Midbrain (tissue), 1 donor: ENCODE measurements at places on chromosomes 2 and 18.

GRCh38 chr2:164703915-164704706 lies 82.8 kb upstream of the GRB14 start:
- DNase-seq, result no peak

DNA sequence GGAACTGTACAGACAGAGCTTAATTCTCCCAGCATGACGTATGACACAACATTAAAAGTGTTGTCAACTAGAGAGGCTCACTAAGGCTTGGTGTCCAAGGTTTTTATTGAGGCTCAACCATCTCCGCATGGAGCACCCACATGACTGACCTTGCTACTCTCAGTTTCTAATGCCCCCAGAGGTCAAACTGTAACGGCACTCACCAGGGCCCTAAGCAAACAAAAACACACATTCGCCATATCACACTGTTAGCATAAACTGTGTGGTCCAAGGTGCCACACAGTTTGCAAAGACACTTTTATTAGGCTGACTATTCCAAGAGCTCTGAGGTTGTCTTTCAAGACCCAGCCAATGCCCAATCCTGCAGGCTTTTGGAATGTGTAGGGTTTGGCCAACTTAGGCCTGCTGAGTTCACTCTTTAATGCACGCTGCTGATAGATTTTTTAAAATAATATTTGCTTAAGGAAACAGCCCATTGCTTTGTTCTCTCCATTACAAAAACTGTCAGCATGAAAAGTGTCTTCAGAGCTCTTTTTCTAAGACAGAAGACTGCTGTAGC lies 114.9 kb downstream of the DSC3 start:
- no peak for DNase-seq

GRCh38 chr2:39266139-39266805 lies 22.5 kb upstream of the CDKL4 start:
- no peak for DNase-seq

DNA sequence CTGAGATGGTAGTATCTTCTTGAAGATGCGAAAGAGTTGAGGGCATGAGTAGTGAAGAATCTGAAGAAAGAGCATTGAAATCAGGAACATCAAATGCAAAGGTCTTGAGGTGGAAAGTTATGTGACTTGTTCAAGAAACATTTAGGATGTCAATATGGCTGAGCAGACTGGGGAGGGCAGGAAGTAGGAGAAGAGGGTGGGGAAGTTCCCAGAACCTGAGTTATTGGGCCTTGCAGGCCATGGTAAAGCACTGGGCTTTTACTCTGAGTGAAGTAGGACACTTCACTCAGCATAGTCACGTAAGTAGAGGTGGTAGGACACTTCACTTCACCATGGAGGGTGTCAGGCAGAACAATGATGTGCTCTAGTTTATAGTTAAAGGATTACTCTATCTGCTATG lies 11.8 kb upstream of the MYL12A start:
- DNase-seq, result no peak

- DNase-seq, result no peak
These were observed 1.0 kb downstream of the CYP26B1 start for GRCh38 chr2:72146347-72147302.

DNA sequence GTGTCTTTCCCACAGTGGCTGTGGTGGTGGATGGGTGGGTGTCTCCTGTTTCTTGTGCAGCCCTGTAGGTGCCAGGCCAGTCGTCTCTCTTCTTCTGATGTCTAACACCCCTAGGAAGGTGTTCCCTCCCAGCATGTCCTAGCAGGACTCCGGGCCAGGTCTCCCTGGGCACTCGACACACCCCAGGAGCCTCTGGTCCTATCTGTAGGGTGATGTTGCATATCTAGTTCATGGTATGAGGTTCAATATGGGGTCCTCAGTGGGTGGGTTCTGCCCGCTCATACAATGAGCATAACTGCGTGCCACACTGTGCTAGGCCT lies 14.4 kb downstream of the NGEF start:
- DNase-seq, result no peak

DNA sequence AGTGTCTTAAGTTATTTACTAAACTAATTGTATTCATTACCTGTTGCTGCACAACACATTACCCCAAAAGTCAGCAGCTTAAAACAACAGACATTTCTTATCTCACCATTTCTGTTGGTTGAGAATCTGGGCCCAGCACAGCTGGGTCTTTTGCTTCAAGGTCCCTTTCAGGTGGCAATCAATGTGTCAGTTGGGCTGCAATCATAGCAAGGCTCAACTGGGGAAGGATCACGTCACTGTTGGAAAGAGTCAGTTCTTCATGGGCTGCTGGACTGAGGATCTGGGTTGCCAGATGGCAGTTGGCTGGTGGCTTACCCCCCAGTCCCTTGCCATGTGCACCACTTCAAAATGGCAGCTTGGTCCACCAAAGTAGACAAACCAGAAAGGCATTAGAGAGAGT lies 261.2 kb downstream of the SUCLG1 start:
- no peak for DNase-seq

- no peak for DNase-seq
These were observed 109.0 kb upstream of the BZW1 start for GRCh38 chr2:200702646-200703118.

- peak; percentile 26 for DNase-seq
These were observed 183.4 kb downstream of the MYO3B start for GRCh38 chr2:170361090-170361936.

DNA sequence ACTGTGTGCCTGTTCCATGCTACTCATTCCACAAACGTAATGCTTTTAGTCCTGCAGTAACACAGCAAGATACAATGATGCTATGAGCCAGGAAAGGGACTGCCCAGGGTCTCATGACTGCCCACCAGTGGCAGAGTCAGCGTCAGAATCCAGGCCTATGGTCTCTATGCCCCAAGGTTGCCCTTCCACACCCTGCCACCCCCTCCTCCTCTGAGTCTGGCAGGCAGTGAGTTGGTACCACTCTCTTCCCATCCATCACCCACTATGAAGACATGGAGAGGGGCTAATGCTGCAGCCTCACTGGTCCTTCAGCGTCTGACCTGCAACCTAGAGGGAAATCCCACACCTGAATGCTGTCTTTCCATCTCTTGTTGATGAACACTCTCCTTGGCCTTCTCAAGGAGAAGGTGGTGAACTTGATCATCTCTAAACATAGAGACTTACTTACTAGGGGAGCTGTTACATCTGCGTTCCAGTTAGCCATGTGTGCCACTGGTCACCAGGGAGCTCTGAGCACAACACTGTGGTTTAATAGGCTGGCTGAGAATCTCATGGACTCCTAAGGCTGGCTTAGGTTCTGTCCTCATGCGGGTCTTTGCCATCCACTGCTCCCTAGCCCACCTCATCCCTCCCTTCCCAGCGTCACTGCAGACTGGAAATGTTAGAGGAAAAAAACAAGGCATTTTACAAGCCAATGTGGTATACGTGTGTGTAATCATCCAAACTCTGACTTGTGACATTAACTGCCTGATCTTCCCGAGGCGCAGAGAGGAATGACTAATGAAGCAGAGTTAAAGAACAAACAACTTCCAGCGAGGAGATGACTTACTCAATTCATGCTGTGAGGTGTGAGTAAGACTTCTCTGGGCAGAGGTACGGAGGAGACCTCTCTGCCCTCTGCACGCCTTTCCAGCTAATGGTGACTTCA lies 28.8 kb downstream of the STEAP3 start:
- DNase-seq, result no peak

- no peak for DNase-seq
These were observed 108.4 kb upstream of the PNPT1 start for GRCh38 chr2:55802067-55802466.

DNA sequence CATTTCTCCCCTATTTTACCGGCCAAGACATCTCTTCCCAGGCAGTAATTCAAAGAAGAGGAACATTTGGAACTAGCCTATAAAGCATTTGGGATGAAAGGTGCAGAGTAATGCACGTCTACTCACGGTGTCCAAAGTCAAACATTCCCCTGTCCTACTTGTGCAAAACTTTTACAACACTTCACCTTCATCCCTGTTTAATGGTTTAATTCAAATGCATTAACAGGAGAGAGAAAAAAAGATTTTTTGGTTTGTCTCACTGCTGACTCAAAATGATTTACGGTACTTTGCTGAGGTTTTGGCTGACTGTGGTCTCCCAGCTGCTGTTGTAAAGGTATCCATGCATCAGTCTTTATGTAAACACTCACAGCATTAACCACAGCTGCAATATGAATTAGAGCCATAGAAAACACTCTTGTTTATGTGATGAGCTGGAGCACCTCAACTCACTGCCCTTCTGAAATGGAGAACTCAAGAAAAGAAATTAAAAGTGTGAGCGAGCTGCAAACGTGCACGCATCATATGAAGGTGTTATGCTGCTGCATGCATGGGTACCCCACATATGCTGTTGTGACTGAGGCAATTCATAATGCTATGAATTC lies 220.5 kb downstream of the PIEZO2 start:
- DNase-seq, result no peak

- DNase-seq, result no peak
These were observed 586.7 kb downstream of the CCDC85A start for GRCh38 chr2:56770490-56770889.

DNA sequence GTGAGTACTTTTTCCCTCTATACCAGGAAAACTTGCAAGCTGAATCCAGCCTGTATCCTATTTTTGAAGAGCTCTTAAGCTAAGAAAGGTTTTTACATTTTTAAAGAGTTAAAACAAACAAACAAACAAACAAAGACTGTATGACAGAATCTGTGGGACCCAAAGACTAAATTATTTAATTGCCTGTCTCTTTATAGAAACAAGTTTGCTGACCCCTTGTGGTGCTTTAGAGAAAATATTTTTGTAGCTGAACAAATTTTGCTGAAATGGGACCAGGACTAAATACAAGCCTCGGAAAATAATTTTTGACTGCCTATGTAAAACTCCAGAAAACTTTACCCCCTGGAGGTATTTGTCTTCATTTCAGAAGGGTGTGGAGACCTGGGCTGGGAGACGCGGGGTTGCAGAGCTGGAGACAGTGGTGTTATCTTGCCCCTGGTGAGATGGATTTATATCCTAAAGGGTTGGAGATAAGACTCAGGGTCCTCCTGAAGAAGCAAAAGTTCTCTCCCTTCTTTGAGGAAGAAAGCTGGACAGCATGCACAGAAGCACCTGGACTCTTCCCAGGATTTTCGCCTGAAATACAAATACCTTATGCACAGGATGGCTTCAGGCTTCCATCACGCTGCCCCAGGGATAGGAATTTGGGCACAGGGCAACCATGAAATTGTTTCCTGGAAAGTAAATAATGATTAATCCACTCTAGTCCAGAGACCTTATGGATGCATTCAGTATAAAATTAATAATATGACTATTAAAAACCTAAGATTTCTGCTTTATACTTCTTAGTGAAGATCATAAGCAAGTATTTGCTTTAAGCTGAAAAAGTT lies 54.3 kb downstream of the TMX3 start:
- peak; percentile 67 for DNase-seq
